ENCODE measurements at places on chromosomes 5 and 9.

DNA sequence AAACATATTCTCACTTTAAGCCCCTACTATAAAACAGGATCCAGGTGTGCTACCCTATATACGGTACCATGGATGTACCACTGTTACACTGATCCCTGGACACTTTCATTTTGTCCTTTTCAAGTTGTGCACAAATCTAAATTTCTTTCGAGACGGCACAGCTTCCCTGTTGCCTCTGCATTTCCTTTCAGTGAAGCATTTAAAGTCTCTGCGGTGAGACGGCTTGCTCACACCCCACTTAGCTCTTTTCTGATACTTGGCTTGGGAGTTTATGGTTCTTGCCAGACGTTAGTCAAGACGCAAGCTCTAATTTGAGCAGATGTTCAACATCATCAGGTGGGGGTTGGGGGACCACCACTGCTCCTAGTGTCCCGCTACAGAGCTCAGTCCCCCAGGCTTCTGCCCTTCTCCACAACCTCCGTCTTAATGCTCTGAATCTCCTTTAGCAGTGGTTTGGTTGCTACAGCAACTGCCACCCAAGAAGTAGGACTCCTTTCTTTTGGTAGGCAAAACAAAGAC lies 15.8 kb downstream of the F2RL2 start:
- no peak for DNase-seq

- no peak for DNase-seq
These were observed 86.1 kb downstream of the CWC27 start for GRCh38 chr5:64854855-64855254.

- DNase-seq: no peak
These were observed 115.7 kb upstream of the EPB41L4A start for GRCh38 chr5:112534611-112535255.

- no peak for DNase-seq
These were observed 5.7 kb downstream of the NDST1 start for GRCh38 chr5:150513375-150514309.

DNA sequence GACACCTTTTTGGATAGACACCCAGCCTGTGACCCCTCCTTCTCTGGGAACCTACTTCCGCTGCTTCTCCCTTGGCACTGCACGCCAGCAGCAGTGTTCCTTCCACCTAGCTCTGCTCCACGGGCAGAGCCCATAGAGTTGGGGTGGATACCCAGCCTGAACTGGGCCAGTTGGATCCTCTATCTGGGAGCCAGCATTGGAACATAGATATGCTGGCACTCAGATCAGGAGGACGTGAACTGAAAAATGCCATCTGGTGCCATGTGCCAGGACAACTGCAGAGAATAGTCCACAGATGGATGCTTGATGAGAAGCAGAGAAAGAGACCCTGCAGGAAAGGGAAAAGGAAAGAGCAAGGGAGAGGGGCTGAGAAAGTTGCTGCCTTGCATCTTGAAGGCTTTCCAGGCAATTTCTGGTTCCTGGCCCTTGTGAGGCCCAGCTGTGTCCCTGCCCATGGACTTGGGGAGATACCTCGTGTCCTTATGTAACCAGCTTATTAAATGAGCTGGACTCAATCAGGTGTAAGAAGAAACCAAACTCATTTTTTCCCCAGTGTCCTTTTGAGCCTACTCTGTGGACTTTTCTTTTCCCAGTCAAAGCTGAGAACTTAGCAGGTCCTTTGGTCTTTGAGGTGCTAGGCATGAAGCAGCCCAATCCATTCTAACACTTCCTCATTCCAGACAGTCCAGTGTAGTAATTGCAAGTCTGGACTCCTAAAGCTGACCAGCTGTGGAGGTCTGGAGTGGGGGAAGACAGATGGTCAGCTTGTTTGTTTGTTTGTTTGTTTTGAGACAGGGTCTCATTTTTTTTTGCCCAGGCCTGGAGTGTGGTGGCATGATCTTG lies 39.1 kb downstream of the ANGPTL2 start:
- no peak for DNase-seq

DNA sequence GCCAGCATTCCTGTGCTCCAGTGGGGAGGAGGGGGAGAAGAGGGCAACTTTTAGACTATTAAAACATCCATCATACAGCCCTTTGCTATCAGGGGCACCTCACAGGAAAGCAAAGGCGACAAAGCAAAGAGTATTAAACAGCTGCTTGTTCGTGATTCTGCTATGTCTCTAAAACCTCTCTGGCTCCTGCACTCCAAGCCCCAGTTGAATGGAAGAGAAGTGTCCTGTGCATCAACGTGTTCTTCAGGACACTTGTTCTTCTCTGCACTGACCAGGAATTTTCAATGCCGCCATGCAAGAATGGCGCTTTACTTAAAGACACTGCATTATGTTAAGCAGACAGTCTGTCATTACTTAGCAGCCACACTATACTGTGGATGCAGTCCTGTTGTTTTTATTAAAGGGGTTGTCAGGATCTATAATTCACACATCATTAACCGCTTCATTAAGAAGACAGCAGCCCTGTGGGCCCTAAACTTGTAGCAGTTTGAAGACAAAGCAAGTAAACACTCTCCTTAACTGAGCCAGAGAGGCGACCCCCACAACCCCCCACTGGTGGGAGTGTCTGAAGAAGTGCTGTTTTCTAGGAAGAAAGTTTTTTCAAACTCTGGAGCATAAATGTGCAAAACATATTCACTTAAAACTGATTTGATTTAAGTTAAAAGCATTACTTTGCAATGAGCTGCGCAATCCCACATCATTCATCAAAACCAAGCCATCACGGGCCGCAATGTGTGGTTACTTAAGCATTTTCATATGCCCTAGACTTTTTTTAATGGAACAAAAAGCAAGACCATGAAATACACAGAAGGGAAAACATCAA lies 164.5 kb downstream of the ZNF608 start:
- DNase-seq: no peak

DNA sequence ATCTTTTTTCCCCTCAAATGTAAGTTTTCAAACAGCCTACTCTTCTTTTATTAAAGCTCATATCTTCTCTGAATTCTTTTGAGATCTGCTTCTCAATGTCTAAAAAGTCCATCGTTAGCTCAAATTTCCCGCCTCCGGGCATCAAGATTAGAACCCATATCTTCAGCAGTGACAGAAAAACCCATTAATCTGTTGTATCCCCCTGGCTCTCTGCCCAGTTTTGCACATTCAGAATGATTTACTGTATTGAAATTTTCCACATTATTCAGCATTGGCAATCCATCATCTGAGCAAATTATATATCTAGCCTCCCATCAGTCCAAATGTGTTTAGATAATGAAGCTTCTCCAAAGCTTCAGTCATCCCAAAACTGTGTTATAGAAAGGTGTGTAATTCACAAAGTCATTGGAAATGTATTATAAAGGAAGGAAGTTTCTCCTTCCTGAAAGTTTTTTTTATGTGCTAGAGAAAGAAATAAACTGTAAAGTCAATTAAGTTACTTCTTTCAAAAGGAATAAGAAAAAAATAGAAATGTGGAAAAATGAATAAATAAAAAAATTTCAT lies 849.9 kb downstream of the MAT2B start:
- DNase-seq: no peak

GRCh38 chr9:88828492-88828974 lies 162.7 kb upstream of the S1PR3 start:
- no peak for DNase-seq

DNA sequence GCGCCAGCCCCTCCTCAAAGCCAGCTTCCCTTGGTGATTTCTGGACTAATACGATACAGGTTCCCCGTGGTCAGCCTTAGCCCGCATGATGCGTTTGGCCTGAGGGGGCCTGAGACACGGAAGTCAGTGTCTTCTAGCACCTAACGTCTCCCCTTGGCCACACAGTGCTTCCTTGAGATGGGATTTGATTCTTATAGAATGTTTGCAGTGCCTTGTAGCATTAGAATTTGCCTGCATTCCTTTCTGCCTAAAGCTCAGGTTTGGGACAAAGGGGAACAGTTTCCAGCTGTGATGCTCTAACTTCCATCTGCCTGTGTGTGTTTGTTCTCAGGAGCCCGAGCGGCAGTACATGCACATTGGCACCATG lies 34.4 kb downstream of the CFAP90 start:
- DNase-seq: no peak
